Activated T-helper 1 cell treated with anti-CD3 and anti-CD28 coated beads, Interleukin-2, amount 50 U/mL, for 16 hours (primary cell): ENCODE measurements at places on chromosomes 5 and 9.

- no peak for DNase-seq
These were observed 184.9 kb downstream of the SNX18 start for GRCh38 chr5:54702470-54702869.

GRCh38 chr9:125504616-125505015 is 202.4 kb downstream of the MAPKAP1 start:
- no peak for DNase-seq

DNA sequence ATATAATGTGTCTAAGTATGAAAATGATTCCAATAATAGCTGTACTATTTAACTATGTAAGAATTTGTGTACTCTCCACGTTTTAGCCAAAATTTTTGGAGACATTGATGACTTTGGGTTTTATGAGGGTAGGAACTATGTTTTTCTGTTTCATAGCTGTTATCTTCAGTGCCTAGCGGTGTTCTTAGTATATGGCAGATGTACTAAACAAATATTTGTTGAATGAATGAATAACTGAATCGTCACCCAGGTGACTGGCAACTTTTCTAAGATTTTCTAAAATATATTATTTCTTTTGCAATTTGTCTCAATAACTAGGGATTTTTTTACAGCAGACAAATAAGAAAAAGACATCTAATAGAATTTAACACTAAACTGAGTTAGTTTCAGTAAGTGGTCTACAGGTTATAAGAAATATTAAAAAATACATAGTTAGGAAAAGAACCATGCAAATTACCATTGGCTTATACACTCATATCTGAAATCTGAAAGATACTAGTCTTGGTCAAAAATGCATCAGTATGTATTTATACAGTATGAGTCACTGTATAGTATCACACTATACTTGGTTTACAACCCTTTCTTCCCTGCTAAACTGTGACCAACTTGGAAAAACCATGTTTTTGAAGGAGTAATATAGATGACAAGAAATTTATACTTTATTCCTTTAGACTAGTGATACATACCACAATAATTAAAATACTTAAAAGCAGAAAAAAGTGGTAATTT is 10.5 kb upstream of the ERCC6L2 start:
- no peak for DNase-seq

DNA sequence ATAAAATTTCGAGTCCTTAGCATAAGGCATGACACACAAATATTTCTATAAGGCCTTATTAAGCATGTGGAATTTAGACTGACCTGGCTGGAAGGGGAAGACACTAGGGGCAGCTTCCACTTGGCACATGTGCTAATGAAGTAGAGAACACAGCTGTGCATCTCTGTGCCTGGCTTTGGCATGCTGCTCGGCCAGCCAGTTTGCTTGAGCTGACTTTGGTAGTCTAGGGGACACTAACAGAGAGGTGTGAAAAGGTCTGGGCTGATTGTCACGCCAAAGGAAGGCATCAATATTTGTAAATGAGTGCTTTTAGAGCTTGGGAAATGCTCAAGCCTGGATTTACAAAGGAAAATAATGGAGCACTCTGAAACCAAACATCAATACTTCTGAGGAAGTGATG is 723.7 kb downstream of the PRELID2 start:
- DNase-seq: no peak

DNA sequence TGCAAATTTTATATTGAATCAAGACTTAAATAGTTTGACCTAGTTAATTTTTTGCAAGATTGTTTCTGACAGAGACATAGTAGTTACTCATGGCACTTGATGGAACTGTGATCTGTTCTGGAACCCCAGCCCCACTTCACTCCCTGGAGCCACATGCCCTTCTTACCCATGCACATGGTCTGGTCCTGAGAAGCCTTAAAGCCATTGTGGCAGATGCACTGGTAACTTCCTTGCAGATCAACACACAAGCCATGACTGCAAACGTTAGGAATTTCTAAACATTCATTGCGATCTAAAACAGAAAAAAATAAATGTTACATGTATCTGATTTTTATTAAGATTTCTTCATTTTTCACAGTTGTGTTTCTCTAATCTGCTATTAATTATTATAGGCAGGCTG is 221.2 kb downstream of the SLC12A2 start:
- no peak for DNase-seq

GRCh38 chr5:58370606-58371005 is 89.3 kb downstream of the PLK2 start:
- DNase-seq: no peak

- DNase-seq: no peak
These were observed 38.8 kb downstream of the FOXI1 start for GRCh38 chr5:170144286-170145023.

DNA sequence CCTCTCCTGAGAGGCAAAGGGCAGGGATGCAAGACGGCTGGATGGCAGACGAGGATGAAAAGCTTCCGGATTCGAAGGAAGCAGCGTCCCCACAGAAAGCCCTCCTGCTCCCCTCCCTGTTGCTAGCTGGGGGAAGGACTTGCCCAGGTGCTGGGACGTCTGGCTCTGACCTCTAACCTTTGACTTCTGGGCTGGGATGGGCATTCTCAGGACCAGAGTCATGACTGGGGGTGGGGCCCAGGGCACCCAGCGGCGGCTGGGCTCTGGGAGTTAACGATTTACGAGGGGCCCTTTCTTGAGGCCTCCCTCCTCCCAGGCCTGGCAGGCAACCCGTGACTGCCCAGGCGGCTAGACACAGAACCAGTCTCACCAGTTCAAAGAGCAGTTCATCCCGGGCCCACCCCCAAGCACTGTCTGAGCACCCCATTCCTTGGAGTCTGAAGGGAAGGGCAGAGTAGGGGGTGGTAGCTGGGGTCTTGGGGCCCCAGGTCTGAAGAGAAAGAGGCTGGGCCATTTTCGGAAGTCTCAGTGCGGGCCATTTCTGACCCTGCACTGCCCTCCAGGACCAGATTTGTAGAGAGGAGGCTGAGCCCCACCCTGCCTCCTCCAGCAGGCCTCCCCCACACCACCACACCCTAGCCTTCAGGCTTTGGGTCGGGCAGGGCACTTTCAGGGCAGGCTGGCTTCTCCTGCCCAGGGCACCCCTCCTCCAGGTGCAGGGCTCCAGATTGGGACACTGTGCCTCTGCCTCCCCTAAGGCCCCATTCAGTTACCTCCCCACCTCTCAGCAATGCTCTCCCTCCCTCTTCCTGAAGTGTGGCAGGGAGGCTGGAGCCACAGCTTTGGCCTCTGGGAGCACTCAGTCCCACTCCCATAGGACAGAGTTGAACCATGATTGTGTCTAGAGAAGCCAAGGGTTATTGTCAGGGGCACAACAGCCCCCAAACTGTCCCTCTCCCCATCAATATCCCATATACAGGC is 5.0 kb upstream of the CXXC5 start:
- DNase-seq: no peak
